Camera-type eye (tissue), 1 donor: ENCODE measurements at places on chromosomes 3 and 15. TPM values are rescaled to one million over a fixed set of nuclear protein-coding genes. Genes with fewer than 3 reads are reported as not detected.

Gene HDC
- 3.8 TPM for total RNA-seq

Gene SERF2
- 341 TPM for total RNA-seq

Gene B3GALNT1
- 67.7 TPM for total RNA-seq

Gene MYL3
- total RNA-seq = 11.8 TPM
